Hematopoietic multipotent progenitor cell treated with erythropoietin and hydrocortisone succinate and interleukin-3 and kit ligand, for 8 days (in vitro differentiated cells): ENCODE measurements at places on chromosomes 4 and X.

DNA sequence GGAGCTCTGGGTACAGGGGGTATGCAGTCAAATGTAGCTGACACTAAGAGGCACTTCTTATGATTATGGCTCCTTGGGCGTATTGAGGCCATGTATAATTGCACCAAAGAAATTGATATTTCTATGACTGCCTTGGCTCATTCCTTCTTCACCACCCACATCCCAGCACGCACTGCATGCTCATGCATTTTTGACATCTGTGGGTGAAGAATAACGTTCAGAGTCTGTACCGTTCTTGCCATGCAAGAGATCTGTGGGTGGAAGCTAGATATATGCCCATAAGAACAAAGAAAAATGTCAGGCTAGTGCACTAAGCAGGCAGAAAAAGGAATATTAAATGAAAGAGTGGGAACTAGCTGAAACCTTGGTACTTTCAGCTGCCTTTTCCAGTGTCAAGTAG, 93.4 kb downstream of the EMCN start:
- DNase-seq = no peak

- no peak for DNase-seq
Measured at GRCh38 chr4:46839128-46839527, 69.9 kb downstream of the COX7B2 start.

DNA sequence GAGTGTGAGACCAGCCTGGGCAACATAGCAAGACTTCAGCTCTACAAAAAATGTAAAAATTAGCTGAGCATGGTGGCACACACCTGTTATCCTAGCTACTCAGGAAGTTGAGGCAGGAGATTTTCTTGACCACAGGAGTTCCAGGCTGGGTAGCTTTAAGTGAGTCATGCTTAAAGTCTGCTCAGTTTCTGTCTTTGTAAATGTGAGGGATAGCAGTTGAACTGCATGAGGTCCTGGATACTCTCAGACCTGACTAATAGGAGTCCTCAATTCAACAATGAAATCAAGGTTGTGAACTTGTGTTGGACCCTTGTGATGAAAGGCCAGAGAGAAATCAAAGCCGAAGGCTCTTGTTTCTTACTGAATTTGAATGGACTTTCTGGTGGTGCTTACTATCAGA, 45.2 kb downstream of the STARD8 start:
- no peak for DNase-seq

- no peak for DNase-seq
Measured at GRCh38 chr4:38365748-38366310, 298.2 kb upstream of the KLF3 start.

- DNase-seq = no peak
Measured at GRCh38 chrX:67612231-67612630, 68.4 kb downstream of the AR start.

GRCh38 chr4:5277079-5277478, 225.8 kb downstream of the STK32B start:
- DNase-seq = no peak

GRCh38 chr4:153154007-153154975, 50.0 kb upstream of the TRIM2 start:
- DNase-seq = peak; percentile 73
